ENCODE measurements at places on chromosomes 7 and 10.

DNA sequence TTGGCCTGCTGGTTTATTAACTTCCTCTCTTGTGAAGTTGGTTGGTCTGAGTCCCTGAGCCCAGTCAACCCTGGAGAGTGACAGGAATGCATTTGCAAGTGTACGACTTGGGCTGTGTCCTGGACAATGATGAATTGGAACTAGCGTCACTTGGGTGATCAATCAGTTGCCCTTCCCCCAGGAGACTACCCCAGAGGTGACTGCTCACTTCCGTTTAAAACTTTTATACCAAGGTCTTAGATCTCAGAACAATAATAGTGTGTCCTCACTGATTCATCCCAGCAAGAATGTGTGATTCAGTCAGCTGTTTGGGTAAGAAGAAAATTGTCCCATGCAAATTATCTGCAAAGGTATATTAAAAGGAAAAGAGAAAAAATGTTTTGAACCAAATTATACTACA, 102.9 kb upstream of the ARMC3 start:
- no peak for DNase-seq

- DNase-seq, result no peak
Observed at GRCh38 chr7:33562996-33563395, 342.3 kb upstream of the BMPER start.

DNA sequence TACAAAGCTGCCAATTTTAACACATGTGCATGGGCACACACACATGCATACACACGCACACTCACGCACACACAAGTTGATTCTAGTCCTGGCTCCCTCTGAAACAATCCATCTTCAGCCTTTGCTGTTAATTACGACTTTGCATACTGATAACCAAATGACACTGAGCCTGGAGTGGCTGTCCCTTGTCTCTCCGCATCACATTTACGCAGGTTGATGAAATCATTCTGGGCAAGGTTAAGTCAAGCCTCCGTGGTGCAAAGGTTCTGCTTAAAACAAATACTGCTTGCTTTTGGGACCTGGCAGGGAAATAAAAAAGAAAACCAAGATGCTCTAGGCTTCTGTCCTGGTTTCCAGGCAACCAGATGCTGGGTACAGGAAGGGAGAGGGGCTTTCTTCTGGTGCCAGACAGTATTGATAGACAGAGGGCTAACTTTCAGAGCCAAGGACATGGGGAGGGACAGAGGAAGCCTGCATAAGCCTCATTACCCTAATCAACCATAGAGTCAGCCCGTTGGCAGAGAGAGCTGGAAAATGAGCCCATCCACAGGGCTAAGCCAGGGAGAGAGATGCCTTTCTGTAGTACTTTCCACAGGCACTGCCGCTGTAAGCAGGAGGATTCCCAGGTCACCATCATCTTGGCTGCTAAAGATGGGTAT, 233.0 kb downstream of the WDR11 start:
- DNase-seq, result peak; percentile 46

- peak; percentile 96 for DNase-seq
Observed at GRCh38 chr10:80408242-80409101, at the start of gene PRXL2A. Gene PRXL2A (plus strand): TSS chr10:80408551. CDS start chr10:80420468, 11,917 bp downstream.

DNA sequence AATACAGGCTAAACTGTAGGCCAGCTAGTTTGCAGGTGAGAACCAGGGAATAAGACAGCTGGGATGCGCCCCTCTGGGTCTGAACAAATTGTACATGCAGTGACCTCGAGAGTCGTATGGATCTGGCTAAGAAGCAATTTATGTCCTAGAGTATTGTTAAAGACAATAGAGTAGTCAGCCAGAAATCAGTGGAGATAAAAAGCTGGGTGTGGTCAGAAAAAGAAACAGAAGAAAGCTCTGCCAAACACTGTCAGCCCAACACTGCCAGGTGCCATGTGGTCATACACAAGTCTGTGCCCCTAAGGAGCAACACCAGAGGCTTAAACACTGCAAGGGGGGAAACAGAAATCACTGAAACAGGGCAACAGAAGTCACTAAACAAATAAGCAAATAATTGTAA, 62.2 kb downstream of the CNOT4 start:
- no peak for DNase-seq

DNA sequence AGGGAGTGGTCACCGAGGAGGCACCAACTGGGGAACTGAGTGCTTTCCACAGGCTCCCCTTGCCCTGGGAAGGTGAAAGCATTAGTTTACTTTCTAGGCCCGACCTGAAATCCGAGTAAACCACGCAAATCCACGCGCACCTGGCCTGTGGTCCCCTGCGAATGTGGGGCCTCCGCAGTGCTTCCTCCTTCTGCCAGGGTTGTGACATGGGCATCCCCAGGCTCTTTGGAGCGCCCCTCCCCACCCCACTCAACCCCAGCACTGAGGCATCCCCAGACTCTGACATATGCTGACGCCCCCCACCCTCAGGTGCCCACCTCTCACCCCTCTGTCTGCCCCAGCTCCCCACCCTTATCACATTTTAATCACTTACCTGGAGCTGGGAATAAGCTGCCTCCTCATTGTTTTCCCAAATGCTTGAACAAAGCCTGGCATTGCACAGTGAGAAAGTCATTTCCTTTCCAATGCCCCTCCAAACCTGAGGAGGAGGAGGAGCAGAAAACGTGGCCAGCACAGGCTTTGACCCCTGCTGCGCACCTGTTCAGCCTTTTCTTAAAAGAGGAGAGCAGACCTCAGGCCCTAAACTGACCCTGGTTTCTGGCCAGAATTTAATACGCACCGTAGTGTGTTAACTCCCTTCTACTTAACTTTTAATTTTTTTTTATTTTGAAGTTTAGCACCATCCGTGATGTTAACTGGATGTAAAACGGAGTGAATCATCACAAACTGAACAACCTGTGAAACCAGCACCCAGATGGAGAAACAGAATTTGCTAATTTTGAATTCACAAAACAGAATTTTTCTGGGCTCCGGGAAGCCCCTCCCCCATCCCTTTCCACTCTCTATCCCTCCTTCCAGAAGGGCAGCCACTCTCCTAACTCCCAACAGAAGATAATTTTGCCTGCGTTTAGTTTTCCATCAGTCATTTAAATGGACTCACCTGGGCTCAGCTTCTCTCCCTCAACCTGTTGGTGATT, 129.4 kb downstream of the WDR11 start:
- no peak for DNase-seq

- no peak for DNase-seq
Observed at GRCh38 chr10:116060864-116061263, 212.1 kb downstream of the GFRA1 start.

DNA sequence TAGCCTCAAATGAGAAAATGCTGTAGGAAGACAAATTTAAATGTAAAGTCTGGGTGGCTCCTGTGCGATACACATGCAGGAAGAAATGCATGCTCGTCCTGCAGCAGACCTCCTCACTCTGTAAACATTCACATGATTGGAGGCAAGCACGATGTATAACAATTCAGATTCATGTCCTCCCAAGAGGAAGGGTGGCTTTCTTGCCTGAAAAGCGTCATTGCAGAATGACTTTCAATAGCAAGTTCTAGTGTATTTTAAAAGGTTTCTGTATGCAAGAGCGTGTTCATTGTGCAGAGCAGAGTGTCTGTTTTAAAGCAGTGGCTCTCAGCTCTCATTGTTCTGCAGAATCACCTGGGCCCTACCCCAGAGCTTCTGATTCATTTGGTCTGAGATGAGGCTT, 170.3 kb upstream of the CELF2 start:
- no peak for DNase-seq

GRCh38 chr10:52031771-52032170, 282.3 kb upstream of the DKK1 start:
- DNase-seq, result no peak

GRCh38 chr7:127619681-127620405, 1.9 kb upstream of the PAX4 start:
- DNase-seq, result peak; percentile 10

DNA sequence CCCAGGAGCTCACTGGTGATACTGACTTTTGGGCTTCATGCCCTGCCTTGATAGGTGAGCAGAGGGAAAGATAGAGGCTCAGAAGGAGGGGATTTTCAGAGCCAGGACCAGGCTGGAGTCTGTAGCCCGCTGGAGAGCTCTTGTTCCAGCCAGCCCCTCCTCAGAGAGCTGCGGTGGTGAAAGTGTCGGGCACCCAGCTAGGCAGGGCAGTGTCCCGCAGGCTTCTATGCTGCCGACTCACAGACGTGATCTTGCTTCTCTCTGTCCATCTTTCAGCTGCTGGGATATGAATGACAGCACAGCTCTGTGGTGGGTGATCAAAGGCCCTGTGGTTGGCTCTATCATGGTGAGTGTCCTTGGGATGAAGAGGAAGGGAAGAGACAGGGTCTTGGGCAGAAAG, 35.2 kb downstream of the ADCYAP1R1 start:
- no peak for DNase-seq

DNA sequence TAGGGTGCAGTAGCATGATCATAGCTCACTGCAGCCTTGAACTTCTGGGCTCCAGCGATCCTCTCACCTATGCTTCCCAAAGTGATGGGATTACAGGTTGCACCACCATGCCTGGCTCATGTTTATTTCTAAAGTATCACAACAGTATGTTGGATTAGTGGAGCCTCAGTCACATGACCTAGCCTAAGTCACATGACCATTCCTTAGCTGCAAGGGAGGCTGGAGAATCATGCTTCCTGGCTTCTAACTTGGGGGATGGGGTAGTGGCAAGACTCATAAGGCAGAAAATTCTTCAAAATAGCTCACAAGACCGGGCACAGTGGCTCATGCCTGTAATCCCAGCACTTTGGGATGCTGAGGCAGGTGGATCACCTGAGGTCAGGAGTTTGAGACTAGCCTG, 26.9 kb upstream of the TPST1 start:
- no peak for DNase-seq

All from eye (tissue), 1 donor.